ENCODE measurements at places on chromosomes 5 and 9.

DNA sequence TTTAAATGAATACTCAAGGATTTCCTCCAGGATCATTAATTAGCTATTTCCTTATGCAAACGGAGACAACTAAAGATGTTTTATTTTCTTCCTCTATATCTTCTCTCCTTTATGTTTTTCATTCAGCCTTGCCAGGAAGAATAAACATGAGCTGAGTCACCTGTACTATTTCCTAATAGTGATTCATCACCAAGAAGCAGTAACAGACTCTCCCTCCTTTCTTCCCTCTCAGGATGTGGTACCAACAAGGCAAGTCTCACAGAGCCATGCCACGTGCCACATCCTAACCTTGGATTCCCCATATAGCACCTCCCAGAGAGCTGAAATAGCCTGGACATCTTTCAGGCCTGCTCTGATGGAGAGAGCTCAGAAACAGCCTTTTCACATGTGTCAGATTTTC is 758.6 kb upstream of the DMAC1 start:
- H3K27me3 ChIP-seq: no peaks in the 10 kb centered on the region
- no peaks in the 10 kb centered on the region for H3K4me1 ChIP-seq
- H3K36me3 ChIP-seq: no peaks in the 10 kb centered on the region
- DNase-seq: no peak

DNA sequence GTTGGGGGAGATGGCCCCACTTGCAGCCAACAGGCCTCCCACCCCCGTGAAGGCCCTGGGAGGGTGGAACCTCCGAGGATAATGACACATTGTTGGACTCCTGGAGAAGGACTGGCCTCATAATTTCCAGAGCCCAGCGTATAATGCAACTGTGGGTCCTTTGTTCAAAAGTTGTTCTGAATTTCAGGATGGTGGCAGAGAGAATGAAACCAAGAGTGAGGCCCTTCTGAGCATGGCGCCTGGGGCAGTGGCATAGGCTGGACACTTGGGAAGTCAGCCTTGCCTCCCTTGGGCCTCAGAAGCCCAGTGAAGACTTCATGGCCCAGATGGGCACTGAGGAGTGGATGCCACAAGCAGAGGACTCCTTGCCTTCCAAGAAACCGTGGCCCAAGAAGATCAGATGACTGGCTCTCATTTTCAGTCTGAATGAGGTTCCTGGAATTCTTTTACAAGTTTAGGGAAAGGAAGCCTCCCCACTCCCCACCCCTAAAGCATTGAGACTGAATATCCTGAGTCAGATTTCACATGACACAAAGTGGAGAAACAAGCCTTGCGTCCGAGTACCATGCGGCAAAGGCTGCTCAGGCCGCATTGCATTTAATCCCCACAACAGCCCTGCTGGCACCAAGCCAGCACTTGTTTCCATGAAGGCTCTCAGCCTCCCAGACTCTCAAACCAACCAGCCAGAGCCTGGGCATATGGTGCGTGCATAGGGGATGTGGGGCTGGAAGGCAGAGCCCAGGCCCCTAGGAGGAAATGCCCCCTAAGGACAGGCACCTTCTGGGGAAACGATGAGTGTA is 96.7 kb upstream of the SMIM23 start:
- H3K27ac ChIP-seq: no peak overlapping the region
- H3K36me3 ChIP-seq: no peaks in the 10 kb centered on the region
- H3K4me3 ChIP-seq: no peak overlapping the region
- DNase-seq: no peak
- H3K27me3 ChIP-seq: no peaks in the 10 kb centered on the region
- H3K4me1 ChIP-seq: no peaks in the 10 kb centered on the region

GRCh38 chr9:136665111-136665703 is 2.5 kb downstream of the EGFL7 start:
- H3K4me1 ChIP-seq: no peaks in the 10 kb centered on the region
- peak overlapping the region; percentile 65 for H3K4me3 ChIP-seq
- no peak overlapping the region for H3K27ac ChIP-seq
- no peak for DNase-seq
- H3K27me3 ChIP-seq: no peaks in the 10 kb centered on the region
- no peaks in the 10 kb centered on the region for H3K36me3 ChIP-seq

GRCh38 chr5:90406466-90406865 is 3.1 kb downstream of the CETN3 start:
- no peak for DNase-seq
- H3K4me1 ChIP-seq: peaks cover 6% of the 10 kb centered on the region
- no peaks in the 10 kb centered on the region for H3K27me3 ChIP-seq
- H3K4me3 ChIP-seq: no peak overlapping the region
- H3K36me3 ChIP-seq: no peaks in the 10 kb centered on the region
- no peak overlapping the region for H3K27ac ChIP-seq

DNA sequence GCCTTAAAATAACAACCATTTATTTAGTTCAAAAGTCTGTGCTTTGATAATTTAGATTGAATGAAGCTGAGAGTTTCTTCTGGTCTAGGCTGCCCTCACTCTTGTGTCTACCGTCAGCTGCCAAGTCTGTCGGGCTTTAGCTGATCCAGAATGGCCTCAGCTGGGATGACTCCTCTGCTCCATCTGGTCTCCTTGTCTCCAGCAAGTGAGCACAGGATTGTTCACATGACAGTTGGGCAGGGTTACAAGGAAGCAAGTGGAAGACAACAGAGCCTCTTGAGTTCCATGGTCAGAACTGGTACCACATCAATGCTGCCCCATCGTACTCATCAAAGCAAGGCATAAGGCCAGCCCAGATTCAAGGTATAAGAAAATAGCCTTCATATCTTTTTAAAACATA is 9.0 kb downstream of the HTR1A start:
- no peaks in the 10 kb centered on the region for H3K4me1 ChIP-seq
- no peak overlapping the region for H3K27ac ChIP-seq
- no peaks in the 10 kb centered on the region for H3K27me3 ChIP-seq
- H3K4me3 ChIP-seq: no peak overlapping the region
- no peak for DNase-seq
- no peaks in the 10 kb centered on the region for H3K36me3 ChIP-seq

DNA sequence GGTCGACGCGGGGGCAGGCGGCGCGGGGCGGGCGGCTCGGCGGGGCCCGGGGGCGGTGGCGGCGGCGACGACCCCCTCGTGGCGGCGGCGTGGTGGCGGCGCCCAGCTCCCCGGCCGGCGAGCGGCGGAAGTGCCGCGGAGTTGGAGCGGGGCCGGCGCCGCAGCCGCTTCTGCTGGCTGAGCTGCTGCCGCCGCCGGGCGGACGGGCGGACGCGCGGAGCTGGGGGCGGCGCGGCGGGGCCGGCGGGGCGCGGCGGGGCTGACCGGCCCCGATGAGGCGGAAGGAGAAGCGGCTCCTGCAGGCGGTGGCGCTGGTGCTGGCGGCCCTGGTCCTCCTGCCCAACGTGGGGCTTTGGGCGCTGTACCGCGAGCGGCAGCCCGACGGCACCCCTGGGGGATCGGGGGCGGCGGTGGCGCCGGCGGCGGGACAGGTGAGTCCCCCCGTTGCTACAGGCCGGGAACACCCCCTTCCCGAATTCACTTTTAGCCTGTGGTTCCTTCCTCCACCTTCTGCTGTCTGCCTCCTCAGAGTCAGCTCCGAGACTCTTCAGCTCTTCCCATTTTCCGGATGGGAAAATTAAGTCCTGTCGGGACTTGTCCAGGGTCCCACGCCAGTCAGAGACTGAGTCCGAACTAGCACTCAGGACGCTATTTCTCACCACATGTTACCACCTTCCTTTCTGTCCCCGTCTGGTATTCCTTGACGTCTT is at the start of gene GALNT10:
Gene GALNT10 (plus strand): TSS at position 139 of the 710 bp plus-strand sequence. CDS start 134 bp downstream, at position 273.
- peaks cover 19% of the 10 kb centered on the region for H3K4me1 ChIP-seq
- no peaks in the 10 kb centered on the region for H3K36me3 ChIP-seq
- no peak for DNase-seq
- no peaks in the 10 kb centered on the region for H3K27me3 ChIP-seq
- peak within 1 kb of the TSS; percentile 72 for H3K27ac ChIP-seq

DNA sequence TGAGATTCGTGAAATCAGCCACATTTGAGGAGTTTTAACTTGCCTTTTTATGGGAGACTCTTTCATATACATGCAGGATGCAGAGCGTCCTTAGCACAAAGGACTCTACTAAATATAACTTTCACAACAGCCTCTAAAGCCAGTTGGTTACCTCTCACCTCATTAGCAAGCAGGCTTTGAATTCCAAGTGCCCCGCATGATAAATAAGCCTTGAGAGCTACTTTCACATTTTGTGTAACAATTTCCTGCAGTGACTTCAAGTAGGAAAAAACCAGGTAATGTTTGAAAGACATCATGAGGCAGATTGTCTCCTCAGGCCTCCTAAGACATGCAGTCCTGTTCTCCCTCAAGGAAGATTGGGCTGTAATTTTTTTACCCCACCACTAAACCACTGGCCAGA is 50.5 kb downstream of the RALGPS1 start:
- no peak overlapping the region for H3K4me3 ChIP-seq
- no peak overlapping the region for H3K27ac ChIP-seq
- no peaks in the 10 kb centered on the region for H3K27me3 ChIP-seq
- H3K4me1 ChIP-seq: peaks cover 22% of the 10 kb centered on the region
- no peaks in the 10 kb centered on the region for H3K36me3 ChIP-seq
- no peak for DNase-seq

DNA sequence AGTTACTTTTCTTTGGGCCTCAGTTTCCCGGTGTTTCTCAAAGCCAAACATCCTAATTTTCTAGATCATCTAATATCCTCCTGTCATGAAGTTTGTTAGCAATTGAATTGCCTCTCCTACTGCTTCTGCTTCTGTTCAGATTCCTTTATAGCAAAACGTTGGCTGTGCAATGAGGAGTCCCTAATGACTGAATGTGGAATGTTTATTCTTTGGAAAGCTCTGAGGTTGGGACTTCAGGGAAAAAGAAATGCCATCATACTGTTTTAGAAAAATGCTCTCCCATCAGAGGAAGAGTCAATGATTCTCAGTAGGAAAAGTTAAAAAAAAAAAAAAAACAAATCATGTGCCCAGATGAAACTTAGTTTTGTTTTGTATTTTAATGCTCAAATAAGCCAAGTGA is 268.7 kb upstream of the PAPPA start:
- H3K27me3 ChIP-seq: no peaks in the 10 kb centered on the region
- no peak overlapping the region for H3K4me3 ChIP-seq
- DNase-seq: no peak
- H3K27ac ChIP-seq: no peak overlapping the region

- no peak for DNase-seq
- no peak overlapping the region for H3K4me3 ChIP-seq
These were observed 28.5 kb downstream of the GLRA1 start for GRCh38 chr5:151896031-151896691.

GRCh38 chr9:136170006-136170901 is 34.7 kb downstream of the LHX3 start:
- H3K27me3 ChIP-seq: no peaks in the 10 kb centered on the region
- DNase-seq: no peak
- no peaks in the 10 kb centered on the region for H3K4me1 ChIP-seq
- no peak overlapping the region for H3K27ac ChIP-seq

DNA sequence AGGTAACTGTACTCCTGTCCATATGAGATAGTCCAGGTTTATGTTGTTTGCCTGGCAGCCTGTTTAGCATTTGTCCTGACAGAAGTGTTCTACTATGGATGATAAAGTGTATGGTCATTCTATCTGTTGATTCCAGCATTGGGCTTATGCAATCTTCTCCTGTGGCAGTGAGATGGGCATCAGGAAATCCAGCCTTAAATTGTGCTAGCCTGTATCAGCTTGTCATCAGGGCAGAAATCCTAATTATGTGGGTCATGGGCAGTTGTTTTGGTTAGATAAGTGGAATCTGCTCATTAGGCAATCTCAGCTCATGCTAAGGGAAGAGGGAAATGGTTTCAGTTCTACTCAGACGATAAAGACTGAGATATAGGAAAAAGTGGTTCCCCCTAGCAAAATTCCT is 247.4 kb upstream of the CHD1 start:
- H3K27ac ChIP-seq: no peak overlapping the region
- no peak for DNase-seq
- no peaks in the 10 kb centered on the region for H3K36me3 ChIP-seq
- no peak overlapping the region for H3K4me3 ChIP-seq

- H3K4me1 ChIP-seq: peaks cover 8% of the 10 kb centered on the region
- no peaks in the 10 kb centered on the region for H3K27me3 ChIP-seq
- H3K27ac ChIP-seq: peak overlapping the region; percentile 80
- H3K36me3 ChIP-seq: no peaks in the 10 kb centered on the region
- no peak for DNase-seq
These were observed 130.8 kb upstream of the MAN2A1 start for GRCh38 chr5:109558952-109559351.

DNA sequence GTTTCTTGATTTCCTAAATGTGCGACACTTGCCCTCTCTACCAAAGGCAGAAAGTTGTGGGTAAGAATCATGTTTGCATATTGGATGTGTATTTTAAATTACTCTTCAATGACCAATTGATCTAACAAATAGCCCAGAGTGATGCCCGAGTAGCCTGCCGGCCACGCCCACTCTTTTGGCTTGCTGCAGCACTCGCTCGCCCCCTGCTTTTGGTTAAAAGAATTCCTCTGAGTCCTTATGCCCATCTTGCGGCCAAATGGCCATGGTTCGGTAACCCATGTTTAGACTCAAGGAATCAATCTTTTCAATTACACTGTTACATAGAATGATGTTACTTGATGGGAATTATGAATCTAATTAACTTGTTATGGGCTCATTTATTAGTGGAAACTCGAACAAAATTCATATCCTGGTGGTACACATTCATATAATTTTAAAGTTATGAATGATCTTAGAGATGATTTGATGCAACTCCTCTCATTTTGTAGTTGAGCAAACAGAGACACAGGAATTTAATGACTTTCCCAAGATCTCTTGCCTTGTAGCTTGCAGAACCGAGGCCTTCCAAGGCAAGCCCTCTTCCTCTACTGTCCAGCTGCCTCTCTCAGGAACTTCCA is 36.5 kb downstream of the PPIC start:
- H3K4me1 ChIP-seq: no peaks in the 10 kb centered on the region
- H3K4me3 ChIP-seq: no peak overlapping the region
- H3K36me3 ChIP-seq: peaks cover 3% of the 10 kb centered on the region
- no peak overlapping the region for H3K27ac ChIP-seq

- DNase-seq: no peak
- no peaks in the 10 kb centered on the region for H3K36me3 ChIP-seq
- no peak overlapping the region for H3K4me3 ChIP-seq
- no peak overlapping the region for H3K27ac ChIP-seq
- no peaks in the 10 kb centered on the region for H3K27me3 ChIP-seq
- H3K4me1 ChIP-seq: peaks cover 27% of the 10 kb centered on the region
These were observed 16.4 kb downstream of the GNAQ start for GRCh38 chr9:78015241-78015640.

DNA sequence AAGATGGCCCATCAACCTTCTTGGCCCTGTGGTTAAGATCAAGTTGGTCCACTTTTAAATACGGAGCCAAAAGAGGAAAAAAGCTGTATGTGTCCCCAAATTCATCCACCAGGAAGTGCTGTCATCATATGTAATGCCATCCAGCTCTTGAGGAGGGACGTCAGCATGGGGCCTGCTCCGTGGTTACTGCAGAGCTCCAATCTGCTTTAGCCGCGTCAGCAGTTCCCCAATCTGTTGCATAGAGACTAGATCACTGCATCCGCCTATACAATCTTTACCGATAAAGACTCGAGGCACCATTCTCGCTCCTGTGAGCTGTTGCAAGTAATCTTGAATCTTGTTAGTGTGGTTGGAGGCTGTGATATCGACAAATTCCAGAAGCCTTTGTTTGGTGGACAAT is 65.7 kb downstream of the GABRA6 start:
- H3K4me1 ChIP-seq: no peaks in the 10 kb centered on the region

GRCh38 chr9:35734096-35734495 is 1.6 kb downstream of the CREB3 start:
- H3K27me3 ChIP-seq: no peaks in the 10 kb centered on the region
- peaks cover 34% of the 10 kb centered on the region for H3K4me1 ChIP-seq
- no peak overlapping the region for H3K27ac ChIP-seq
- no peak for DNase-seq

- DNase-seq: no peak
- no peaks in the 10 kb centered on the region for H3K4me1 ChIP-seq
- no peaks in the 10 kb centered on the region for H3K27me3 ChIP-seq
- H3K4me3 ChIP-seq: no peak overlapping the region
- H3K36me3 ChIP-seq: no peaks in the 10 kb centered on the region
- no peak overlapping the region for H3K27ac ChIP-seq
These were observed 236.2 kb upstream of the ADAMTSL1 start for GRCh38 chr9:18237776-18238175.
